MM.1S (cell line): ENCODE measurements at places on chromosomes 2 and 18.
A peak's percentile ranks its signal among the peaks of the same experiment; 100 is the strongest.

DNA sequence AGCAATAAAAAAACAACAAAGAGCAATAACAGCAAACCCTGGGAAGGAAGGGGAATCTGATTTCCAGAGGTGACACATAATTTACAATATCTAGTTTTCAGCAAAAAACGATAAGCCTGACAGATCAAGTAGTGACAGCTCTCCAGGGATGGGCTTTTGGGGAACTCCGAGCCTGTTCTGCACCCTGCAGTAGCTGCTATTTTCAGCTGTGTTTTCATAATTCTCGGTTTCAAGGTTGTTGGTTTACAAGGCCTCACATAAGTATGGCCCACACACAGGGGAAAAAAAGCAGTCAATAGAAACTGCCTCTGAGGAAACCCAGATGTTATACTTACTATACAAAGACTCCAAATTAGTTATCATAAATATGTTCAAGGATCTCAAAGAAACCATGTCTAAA, 67.7 kb upstream of the CTLA4 start:
- peak; percentile 92 for DNase-seq

- DNase-seq, result no peak
Measured at GRCh38 chr2:237944302-237944701, 22.5 kb upstream of the UBE2F start.

- no peak for DNase-seq
Measured at GRCh38 chr2:127607399-127607908, 38.5 kb upstream of the GPR17 start.

GRCh38 chr2:95298486-95299111, 1.5 kb downstream of the KCNIP3 start:
- DNase-seq, result no peak

DNA sequence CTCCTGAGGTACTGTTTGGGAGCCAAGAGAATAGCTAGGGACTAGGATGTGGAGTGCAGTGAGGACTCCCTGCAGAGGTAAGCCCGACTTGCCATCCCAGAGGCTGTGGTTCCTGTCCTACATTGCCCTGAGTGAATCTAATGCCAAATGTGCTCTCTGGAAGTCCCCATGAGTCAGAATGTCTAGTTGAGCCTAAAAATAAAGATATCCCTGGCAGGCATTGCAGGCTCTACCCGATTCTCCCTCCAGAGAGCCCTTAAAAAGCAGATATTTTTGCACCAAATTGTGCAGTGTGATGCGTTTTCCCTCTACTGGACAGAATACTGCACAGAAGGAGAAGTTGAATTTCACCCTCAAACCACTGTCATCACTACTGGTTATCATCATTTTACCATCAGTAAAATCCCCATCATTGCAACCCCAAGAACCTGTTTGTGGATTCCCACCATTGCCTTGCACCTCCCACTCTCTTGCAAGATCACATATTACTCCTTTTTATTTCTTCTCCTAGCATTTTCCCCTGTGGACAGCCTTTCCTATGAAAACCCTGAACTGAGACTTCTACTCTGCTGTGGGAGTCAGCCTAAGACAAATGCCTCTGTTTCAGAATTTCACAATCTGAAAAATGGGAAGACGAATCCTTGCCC, 98.0 kb downstream of the MARCHF4 start:
- no peak for DNase-seq

GRCh38 chr2:226398580-226398979, 401.0 kb downstream of the IRS1 start:
- DNase-seq, result no peak

DNA sequence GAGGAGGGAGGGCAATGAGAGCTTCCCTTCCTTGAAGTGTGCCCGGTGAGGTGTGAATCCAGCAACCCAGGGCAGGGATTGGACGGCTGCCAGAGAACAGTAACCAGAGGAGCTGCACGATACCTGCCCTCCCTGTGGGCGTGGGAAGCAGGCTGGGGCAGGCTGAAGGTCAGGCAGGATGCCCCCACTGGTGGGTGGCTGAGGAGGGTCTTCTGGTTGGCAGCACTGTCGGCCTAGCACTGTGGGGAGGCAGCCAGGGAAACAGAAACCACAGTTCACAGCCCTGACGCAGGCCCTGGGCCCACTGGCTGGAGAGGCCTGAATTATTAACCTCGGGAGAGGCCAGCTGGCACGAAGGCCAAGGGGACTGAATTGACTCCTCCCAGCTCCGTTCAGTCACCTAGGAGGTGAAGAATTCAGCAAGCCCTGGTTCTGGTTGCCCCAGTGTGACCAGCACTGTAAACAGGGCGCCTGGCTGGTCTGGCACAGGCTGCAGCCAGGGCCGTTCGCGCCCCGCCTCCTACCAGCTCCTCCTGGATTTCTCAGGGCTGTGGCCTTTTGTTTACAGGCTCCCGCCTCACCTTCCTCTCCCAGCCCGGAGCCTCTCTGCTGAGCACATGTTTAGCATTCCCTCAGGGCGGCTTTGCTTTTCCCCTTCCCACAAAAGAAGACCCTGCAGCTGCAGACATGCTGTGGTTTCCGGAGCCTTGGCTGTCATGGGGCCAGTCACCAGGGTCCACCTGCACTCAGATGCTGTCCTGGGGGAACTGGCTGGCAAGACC, 97.8 kb downstream of the B3GNT2 start:
- no peak for DNase-seq

DNA sequence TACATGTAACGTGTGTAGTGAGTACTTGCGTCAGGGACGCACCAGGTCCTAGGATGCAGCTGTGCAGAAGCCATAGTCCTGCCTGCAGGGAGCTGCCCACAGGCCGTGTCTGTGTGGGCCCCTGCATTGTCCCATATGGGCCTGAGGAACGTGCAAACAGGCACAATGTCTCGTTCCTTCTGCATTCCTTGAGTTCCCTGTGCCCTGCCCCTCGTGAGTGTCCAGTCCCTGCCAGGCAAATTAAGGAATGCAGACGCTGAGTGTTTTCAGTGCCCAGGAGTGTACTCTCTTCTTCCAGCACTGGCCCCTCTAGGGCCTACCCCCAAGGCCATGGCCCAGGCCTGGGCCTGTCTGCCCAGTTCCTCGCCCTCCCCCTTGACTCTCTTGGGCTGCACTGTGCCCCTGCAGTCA, 61.8 kb downstream of the FAM168B start:
- no peak for DNase-seq

GRCh38 chr18:76380791-76381405, 114.1 kb downstream of the ZNF516 start:
- DNase-seq, result peak; percentile 36

DNA sequence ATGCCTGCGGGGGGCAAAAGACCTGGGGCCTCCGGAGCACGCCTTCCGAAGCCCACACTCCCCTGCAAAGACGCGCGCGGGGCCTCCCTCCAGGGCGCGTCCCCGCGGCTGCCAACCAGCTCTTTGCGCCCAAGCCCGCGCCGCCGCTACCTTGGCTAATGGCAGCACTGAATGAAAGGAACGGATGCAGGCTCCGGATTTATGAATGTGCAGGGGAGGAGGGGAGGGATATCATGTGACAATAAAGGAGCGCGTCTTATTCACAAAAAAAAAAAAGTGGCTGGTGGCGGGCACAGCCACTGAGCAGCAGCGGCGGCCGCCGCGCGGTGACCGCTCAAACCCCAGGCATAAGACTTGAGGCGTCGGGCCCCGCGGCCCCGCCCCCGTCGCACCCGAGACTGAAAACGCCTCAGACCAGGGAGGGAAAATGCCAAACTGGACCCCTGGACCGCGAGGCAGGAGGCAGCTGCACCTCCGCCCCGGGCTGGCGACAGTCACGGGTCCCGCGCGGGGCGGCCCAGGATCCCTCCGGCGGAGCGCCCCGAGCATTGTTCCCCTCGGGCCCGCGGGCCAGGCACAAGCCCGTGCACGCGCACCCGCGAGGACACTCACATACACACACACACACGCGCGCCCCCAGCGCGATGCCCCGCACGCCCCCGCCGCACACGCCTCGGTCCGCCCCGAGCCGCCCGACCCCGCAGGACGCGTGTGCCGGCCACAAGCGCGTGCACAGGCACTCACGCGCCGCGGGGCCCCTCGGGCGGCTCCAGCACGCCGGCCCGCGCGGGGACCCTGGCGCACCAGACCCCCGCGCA, 1.6 kb downstream of the SPRED2 start:
- peak; percentile 85 for DNase-seq

- no peak for DNase-seq
Measured at GRCh38 chr2:12335131-12335530, 381.6 kb upstream of the TRIB2 start.

DNA sequence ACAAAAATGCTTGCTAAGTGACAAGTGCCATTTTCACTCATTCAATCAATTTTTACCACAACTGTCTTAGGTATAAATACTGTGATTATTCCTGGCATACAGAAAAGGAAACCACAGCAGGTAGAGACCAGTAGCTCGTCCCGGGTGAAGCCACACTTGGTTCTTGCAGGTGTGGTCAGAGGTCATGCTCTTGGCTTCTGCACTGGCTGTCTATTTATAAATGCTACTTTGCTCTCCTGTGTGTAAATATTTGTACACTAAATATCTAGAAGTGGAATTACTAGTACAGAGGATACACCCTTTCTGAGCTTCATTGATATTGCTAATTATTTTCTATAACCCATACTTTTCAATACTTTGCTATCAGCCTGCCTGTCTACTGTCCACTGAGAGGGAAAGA, 284.6 kb downstream of the MYT1L start:
- peak; percentile 40 for DNase-seq

DNA sequence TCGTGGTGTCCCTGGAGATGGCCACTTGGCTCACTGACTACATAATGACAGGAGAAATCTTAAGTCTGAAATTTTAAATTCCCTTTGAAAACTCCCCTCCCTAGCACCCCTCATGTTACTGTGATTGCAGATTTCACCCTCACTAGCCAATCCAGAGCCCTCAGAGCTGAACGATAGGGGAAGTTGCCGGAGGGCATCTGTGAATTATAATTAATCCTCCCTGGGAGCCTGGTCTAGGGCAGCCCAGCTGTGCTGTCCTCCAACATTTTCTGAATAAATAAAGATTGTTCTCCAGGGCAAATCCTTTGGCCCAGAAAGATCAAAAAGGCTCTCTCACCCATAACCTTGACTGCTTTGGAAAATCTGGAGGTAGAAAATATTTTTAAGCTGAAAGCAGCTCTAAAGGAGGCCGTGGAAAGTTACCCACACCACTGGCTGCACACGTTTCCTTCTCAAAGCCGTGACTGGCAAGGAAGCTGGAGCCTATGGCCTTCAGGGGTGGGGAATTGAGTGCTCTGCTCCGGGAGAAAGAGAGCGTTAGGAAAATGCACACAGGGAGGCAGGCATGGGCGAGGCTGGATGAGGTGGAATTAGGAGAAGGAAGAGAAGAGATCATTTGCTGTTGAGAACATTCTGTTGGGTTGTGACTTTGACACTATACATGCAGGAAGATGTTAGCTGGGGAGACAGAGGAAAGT, 68.9 kb upstream of the CNGA3 start:
- DNase-seq, result no peak

- DNase-seq, result peak; percentile 84
Measured at GRCh38 chr2:134391751-134392160, 137.9 kb downstream of the MGAT5 start.

GRCh38 chr2:37230581-37230980, 815 bp downstream of the CEBPZ start:
- DNase-seq, result no peak

- no peak for DNase-seq
Measured at GRCh38 chr18:36653141-36653869, 175.5 kb downstream of the TPGS2 start.

GRCh38 chr2:100878000-100878791, 58.3 kb downstream of the NPAS2 start:
- DNase-seq, result no peak

DNA sequence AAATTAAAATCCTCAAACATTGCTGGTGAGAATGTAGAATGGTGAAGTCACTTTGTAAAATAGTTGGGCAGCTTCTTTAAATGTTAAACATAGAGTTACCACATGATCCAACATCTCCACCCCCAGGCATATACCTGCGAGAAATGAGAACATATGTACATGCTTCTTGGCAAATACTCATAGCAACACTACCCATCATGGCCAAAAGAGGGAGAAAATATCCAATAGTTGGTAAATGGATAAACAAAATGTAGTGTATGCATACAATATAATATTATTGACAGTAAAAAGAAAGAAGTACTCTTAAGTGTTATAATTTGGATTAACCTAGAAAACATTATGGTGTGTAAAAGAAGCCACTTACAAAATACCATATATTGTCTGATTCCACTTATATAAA, 185.9 kb downstream of the CDH7 start:
- DNase-seq, result no peak

- no peak for DNase-seq
Measured at GRCh38 chr2:133286326-133286922, 281.8 kb downstream of the NCKAP5 start.

DNA sequence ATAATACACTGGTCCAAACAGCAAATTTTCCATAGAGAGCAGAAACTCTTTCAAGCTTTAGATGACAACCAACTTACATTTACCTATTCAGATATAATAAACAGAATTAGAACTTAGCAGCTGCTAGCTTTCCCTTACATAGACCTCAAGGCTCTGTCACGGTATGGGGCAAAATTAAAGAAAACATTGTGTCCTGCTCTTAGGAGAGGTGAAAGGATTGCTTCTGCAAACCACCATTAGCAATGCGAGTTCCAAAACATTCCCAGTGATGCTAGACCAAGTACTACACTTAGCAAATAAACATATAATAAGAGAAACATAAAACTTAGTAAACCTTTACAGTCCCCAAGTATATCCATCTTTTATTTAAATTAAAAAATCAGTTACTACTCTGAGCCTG, 183.3 kb downstream of the CAMKMT start:
- no peak for DNase-seq

DNA sequence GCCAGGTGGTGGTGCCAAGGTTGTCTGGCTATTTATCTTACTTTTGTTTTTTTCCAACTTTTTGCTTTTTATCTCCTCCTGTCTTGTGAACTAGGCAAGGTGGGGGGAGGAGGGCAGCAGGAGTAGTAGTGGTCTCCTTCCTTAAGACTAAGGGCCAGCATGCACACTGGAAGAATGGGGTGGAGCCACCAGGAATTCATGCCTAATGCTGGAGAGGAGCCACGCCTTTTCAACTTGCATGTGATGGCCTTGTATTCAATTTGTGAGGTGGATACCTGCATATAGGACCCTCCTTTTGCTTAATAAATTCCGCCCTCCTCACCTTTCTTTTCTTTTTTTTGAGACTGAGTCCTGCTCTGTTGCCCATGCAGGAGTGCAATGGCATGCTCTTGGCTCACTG, 37.6 kb upstream of the CLASP1 start:
- DNase-seq, result no peak

- no peak for DNase-seq
Measured at GRCh38 chr2:41878716-41879234, 169.0 kb upstream of the PKDCC start.

- DNase-seq, result no peak
Measured at GRCh38 chr2:232976666-232977437, 36.2 kb downstream of the NGEF start.

GRCh38 chr18:77316008-77316407, 66.4 kb downstream of the GALR1 start:
- no peak for DNase-seq

GRCh38 chr2:31081492-31081891, 56.7 kb downstream of the GALNT14 start:
- no peak for DNase-seq

GRCh38 chr2:10120877-10121574, 1.5 kb upstream of the RRM2 start:
- peak; percentile 62 for DNase-seq

GRCh38 chr2:1632002-1632348, 112.3 kb downstream of the PXDN start:
- peak; percentile 45 for DNase-seq
